NCI-H1694 (cell line): ENCODE measurements at places on chromosomes 3 and 15.

- no peak for DNase-seq
These were observed 104.1 kb downstream of the GSK3B start for GRCh38 chr3:119989981-119990655.

- no peak for DNase-seq
These were observed 139.6 kb downstream of the CMSS1 start for GRCh38 chr3:99957151-99957796.

GRCh38 chr3:130843441-130843840, 50.4 kb upstream of the ATP2C1 start:
- DNase-seq, result no peak

DNA sequence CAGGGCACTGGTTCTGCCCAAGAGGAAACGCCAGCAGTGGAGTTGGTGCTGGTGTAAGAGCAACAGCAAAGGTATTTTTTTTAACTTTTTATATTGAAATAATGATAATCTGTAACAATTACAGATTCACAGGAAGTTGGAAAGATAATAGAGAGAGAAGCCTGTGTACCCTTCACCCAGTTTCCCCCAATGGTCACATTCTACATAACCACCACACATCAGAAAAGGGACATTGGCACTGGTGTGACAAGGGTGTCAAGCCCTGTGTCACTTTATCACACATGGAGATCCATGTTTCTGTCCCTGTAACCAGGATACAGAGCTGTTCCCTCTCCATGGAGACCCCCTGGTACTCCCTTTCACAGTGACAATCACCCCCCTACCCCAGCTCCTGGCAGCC, 9.1 kb upstream of the PLXNA1 start:
- DNase-seq, result no peak

DNA sequence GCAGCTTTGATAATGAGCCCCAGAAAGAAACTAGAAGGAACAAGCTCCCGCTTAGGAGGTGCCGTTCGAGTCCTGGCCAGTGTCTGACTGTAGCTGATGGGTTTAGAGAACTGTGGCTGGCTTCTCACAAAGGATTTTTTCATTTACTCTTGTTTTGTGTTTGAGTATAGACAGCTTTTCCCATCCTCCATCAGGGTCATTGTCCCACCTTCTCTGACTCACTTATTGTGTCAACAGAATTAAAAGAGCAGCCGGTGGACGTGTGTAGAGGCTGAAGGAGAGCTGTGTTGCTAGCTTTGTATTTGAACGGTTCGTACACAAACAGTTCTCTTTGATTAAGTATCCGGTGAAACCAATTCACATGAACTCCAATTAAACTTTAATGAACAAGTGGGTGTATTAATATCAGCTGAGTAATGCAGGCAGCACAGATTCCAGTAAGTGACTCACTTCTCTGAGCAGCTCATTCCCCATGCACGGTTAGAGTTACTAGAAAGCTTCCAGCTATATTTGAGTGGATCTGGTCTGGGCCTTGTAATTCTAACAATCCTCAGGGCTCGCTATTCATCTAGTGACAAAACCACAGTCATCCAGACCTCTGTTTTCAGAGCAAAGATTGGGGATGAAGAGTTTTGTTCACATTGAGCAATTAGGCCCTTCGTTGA, 141.0 kb downstream of the LPP start:
- no peak for DNase-seq

- DNase-seq, result peak; percentile 17
These were observed 325.1 kb upstream of the THBS1 start for GRCh38 chr15:39255760-39256159.

DNA sequence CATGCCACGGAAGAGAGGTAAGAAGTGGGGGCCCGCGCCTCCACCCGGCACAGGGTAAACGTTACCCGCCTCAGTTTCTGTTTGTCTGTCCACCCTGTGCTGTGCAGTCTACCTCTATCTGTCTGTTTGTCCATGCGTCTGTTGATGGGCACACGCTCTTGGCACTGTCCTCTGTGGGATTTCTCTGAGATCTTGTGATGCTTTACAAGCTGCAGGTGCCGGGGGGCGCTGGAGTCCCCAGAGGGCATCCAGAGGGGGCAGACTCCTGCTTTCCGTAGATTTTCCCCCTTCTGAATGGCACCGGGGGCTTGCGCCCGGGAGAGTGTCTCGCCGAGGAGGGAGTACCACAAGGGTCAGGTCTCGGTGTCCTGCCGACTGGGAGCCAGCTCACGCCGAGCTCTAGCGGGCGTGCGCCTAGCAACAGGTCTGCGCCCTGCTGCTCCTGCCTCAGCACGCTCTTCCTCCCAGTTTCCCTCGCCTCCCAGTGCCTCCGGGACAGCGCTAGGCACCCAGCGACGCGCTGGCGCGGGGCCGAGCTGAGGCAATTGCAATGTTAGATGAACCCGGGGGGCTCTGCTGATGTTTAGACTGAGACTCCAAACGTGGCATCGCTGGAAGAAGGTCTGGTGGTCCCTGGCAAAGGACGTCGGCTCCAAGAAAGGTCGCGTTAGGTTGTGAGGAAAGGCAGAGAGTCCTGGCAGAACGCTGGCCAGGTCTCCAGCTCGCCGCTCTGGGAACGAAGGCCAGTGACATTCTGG, 667 bp downstream of the CEMIP start:
- no peak for DNase-seq

DNA sequence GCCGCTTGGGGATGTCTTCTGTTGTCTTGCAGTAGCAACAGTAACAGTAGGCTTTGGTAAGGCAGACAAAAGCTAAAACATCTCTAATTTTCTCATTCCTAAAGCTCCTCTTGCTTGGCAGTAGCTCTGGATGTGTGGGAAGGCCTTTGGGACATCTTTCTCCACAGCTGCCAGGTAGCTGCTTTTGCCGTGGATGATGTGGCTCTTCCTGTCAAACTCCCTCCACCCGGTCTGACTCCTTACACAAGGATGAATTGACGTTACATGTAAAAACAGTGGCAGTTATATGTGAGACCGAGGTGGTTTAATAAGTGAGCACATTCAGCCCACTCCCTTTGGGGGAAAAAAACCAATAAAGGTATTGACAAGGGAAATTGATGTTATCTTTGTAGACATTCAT, 309.1 kb downstream of the TUSC7 start:
- no peak for DNase-seq

DNA sequence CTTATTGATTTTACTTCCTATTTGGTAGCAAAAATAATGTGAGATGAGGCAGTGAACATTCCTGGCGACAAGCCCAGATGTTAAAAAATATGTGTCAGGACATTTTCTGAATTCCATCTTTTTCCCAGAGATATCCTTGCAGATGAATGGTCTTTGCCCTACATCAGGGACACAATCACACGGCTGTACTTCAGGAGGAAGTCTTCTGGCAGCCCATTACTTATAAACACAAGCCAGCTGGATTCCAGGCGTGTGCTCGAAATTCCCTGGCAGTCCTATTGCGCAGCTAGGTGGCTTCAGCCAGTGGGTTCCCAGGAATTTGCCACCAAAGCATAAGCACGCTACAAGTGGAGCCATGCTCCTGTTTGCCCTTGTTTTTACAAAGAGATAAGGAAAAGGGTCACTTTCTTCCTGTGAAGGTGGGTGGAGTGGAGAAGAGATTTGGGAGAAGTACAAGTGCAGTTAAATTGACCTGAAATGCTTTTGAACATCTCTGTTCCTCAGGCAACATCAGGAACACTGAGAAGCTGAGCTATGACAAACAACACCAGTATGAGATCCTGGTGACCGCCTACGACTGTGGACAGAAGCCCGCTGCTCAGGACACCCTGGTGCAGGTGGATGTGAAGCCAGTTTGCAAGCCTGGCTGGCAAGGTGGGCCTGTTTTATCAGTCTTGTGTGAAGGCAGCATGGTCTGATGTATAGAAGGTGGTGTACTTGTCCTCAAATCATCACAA, 257.1 kb upstream of the TRIM42 start:
- DNase-seq, result no peak

GRCh38 chr15:80489030-80489594, 84.9 kb downstream of the ARNT2 start:
- no peak for DNase-seq

DNA sequence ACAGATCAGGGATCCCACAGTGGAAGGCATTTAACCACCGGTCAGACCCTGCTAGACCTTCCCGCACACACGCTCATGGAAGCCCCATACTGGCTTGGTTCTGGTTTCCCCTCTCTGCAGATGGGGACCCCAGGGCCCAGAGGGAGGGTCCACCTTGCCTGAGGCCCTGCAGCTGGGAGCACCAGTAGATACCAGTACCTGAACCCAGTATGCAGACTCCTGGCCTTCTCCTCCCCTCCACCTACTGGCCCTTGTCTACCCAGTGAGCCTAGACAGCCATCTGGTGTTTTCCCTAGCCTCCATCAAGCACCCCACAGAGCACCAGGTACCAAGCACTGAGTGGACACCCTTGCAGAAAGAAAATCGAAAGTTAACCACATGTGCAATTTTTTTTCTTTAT, 65.1 kb downstream of the MEGF11 start:
- DNase-seq, result no peak

DNA sequence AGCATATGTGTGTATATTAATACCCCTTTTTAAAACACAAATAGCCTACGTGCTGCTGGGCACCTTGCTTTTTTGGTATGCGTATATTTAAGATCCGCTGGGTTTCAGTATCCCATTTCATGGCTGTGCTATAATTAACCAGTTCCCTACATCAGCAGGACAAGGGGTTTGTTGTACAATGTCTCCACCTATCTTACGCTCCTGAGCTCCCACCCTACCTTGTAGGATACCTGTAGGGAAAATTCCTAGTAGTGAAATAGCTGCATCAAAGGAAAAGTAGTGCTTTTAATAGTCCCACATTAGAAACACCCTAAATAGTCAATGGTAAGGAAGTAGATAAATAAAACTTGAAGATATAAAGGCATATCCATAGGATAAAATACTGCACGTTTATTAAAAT, 1.4 kb downstream of the MAP6D1 start:
- peak; percentile 24 for DNase-seq

GRCh38 chr15:72423256-72423655, 25.2 kb downstream of the TMEM202 start:
- no peak for DNase-seq

DNA sequence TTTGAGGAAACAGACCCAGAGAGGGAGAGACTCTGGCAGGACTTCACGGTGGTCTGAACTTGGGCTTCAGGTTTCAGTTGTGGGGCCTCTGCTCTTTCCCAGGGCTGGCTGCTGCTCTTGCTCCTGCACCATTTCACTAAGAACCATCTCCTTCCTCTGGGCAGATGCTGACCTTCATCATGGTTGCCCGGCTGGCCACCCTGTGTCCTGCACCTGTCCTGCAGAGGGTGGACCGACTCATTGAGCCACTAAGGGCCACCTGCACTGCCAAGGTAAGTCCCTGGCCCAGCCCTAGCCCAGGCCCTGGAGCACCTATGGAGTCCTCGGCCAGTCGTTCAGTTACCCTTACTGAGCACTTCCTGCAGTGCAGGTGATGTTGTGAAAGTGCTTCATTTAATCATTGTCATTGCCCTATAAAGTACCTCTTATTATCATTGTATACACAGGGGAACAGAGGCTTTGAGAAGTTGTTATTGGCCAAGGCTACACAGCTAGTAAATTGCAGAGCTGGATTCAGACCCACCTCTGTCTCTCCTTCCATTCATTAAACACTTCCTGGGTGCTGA, 10.0 kb downstream of the RPL32 start:
- no peak for DNase-seq

- no peak for DNase-seq
These were observed 376.2 kb downstream of the ZBTB20 start for GRCh38 chr3:114770874-114771273.

GRCh38 chr15:59222906-59223550, 16.4 kb downstream of the LDHAL6B start:
- DNase-seq, result no peak

DNA sequence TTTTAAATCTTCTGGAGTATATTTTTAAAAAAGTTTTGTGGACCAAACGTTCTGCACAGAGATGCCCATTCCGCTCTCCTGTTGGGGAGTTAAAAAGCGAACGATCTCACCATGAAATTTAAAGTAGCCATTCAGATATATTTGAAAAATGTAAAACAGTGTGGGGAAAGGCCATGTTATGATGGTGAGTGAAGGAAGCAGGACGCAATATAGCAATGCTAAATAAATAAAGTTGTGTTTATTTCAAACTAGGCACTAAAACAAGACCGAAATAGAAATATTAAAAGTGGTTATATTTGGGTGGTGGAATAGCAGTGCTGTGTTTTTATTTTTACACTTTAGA, 327 bp upstream of the CCDC13 start:
- no peak for DNase-seq

DNA sequence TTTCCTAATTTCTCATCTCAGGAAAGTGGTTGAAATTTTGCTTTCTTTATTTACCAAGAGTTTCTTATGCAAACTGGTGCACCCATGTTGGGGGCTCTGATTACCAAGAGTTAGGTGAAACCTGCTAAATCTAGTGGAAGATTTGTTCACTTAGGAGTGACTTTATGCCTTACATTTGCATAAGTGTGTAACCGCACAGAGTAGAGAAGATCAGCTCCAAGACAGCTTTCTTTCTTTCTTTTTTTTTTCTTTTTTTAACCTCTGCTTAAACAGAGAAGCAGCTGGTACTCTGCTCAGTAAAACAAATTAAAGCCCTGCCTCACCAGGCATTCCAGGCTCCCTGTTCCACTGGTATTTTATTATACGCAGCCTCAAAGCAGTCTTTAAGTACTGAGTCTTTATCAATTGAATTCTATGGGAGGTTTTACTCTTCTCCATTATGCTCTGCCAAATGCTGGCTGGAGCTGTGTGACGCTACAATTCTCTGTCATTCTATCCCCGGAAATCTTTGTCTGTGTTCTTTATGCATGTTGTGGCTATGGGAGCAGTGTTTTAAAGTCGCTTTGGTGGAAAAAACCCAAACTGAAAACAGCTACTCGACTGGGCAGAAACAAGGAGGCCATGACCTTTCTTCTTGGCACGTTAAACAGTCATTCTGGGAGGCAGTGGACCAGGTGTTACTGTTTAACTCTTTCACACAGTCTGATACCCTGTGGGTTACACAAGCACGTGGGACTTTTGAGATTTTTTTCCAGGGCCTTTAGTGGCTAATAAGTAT, 55.2 kb upstream of the GBE1 start:
- DNase-seq, result no peak

DNA sequence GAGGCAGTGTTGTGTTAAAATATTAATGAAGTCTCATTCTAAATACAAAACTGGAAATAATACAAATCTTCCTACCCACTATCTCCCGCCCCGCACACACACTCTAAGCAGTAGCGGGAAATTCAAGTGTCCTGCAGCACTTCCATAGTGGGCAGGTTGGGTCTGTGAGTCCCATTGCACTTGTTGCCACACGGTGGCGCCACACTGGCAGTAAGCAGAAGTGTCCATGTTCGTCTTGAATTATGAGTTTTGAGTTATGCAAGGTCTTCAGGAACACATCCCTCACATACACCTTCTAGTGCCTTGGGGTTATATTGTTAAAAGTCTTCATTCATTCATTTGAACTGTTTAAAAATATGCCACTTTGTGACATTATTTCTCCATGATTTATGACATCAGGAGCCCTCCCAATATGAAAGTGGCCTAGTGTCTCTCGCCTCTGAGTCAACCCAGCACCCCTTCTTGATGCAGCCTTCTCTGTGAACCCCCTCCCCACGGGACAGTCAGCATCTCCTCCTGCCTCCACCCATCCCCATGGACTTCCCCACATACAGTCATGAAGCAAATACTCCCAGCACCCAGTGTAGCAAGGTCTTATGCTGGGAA, 17.6 kb upstream of the CCDC174 start:
- DNase-seq, result no peak

GRCh38 chr3:141556034-141556433, 69.2 kb downstream of the RASA2 start:
- DNase-seq, result no peak

- DNase-seq, result no peak
These were observed 10.5 kb upstream of the SH3GL3 start for GRCh38 chr15:83436513-83437158.
